ENCODE measurements at places on chromosomes 7 and 10.

GRCh38 chr10:55203319-55203718, 402.3 kb upstream of the PCDH15 start:
- no peak for DNase-seq

- no peak for DNase-seq
Measured at GRCh38 chr10:129514568-129515451, 47.8 kb downstream of the MGMT start.

DNA sequence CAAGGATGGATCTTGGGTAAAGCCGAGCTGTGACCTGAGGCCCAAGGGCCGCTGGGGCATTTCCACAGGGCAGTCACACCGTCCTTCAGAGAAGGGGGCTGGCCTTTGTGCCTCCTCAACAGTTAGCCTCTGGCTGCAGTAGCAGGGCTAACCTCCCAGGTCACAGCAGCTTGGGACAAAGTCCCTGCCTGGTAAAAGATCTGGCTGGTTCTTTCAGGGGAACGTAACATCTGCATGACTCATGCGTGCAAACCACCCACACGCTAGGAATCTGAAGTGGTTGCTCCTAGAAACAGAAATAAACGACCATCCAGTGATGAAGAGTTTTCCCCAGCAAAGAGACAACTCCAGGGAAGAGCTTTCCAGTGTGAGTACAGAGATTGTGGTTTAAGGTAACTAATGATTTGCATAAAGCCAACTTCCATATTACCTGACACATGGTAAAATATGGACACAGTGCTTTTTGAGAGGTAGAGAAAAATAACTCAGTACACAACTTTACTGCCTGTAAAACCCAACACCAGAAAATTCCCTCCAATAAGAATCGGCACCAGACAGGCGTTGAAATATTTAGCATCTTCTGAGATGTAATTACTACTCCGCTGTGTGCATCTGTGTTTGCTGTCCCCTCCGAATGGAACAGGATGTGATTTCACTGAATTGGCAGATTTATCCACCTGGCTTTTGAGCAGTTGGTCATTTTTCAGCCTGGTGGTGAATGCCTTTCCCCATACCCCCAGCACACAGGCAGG, 84.9 kb upstream of the ADRB1 start:
- peak; percentile 93 for DNase-seq

GRCh38 chr7:26298472-26299058, 6.9 kb downstream of the SNX10 start:
- DNase-seq, result no peak

- no peak for DNase-seq
Measured at GRCh38 chr10:126930883-126931503, 25.8 kb downstream of the DOCK1 start.

DNA sequence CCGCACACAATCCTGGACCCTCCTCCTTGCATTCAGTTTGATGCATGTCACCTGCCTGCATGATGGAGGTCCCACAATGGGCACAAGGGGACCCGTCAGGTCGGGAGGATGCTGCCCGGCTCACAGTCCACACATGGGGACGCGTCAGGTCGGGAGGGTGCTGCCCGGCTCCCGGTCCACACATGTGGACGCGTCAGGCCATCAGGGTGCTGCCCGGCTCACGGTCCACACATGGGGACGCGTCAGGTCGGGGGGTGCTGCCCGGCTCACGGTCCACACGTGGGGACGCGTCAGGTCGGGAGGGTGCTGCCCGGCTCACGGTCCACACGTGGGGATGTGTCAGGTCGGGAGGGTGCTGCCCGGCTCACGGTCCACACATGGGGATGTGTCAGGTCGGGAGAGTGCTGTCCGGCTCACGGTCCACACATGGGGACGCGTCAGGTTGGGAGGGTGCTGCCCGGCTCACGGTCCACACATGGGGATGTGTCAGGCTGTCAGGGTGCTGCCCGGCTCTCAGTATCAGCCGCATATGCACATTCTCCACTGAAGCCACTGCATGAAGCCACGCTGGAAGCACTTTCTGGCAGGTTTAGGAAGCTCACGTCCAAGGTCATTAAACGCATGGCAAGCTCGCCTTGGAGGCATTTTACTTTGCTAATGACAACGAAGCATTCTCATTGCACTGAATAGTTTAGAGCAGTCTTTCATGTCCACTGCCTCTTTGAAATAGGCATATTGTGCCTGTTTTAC, 50.3 kb downstream of the DIP2C start:
- no peak for DNase-seq

DNA sequence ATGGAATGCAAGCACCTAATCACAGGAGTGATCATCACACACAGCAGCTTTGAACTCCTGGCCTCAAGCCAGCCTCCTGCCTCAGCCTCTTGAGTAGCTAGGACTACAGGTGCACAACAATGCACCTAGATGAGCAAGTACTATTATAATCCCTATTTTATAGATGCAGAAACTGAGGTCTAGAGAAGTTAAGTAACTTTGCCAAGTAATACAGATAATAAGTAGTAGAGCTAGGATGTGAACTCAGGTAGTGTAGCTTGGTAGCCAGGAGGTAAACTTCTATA, 33.7 kb downstream of the DNAJC12 start:
- no peak for DNase-seq

DNA sequence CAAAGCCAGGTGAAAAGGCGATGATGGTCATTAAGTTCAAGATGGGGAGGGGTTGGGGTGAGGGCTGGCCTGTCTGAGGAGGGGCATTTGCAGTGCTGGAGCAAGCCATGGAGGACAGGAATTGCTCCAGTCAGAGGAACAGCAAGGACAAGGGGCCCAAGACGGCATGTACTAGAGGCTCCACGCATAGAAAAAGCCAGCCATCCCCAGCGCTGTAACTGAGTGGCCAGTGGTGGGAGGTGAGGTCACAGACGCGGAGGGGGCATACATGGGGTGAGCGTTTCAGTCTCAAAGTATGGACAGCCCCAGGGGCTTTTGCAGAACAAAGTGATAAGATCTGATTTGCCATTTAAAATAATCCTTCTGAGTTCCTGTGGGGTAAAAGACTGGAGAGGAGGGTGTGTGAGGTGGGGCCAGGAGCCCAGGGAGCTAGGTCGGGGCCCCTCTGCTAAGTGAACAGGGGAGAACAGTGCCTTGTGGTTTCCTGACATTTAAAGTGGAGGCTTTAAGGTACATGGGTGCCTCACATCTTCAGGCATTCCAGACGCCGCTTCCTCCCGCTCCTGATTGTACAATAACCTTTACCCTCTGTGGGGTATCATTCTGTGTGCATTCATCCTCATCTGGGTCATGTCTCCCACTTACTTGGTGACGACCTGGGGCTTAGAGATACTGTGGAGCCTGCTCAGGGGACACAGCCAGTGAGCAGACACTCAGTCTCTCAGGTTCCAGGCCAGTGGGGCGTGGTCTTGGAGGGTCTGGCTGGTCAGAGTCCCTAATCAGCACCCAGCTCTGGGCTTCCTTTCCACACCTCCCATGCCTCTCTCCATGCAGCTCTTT, 105.6 kb upstream of the GPR26 start:
- DNase-seq, result no peak

GRCh38 chr10:28300027-28300426, 2.8 kb downstream of the MPP7 start:
- no peak for DNase-seq

DNA sequence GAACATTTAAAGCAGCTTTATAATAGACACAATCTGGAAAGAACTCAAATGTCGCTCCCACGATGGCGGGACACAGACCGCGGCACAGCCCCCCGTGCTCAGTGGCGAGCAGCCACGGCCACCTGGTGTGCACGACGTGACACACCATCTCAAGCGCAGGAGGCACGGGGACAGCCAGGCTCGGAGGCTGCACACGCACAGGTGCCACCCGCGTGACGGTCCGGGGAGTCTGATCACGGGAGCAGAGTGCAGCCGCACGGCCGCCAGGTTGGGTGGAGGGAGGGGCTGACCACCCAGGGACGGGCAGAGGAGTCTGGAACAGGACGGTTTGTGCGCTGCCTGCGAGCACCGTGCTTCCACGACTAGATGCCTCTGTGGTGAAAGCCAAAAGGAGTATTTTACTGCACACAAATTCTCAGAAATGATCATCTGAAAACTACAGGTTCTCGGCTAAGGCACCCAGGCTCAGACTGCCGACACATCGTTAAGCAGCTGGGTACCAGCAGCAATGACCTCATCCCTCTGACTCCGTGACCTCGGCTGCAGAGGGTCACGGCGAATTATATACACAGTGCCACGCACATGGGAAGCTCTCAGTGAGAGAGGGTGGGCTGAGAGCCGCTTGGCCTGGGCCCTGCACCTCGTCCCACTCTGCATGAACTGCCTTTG, 7.5 kb upstream of the GPER1 start:
- DNase-seq, result no peak

DNA sequence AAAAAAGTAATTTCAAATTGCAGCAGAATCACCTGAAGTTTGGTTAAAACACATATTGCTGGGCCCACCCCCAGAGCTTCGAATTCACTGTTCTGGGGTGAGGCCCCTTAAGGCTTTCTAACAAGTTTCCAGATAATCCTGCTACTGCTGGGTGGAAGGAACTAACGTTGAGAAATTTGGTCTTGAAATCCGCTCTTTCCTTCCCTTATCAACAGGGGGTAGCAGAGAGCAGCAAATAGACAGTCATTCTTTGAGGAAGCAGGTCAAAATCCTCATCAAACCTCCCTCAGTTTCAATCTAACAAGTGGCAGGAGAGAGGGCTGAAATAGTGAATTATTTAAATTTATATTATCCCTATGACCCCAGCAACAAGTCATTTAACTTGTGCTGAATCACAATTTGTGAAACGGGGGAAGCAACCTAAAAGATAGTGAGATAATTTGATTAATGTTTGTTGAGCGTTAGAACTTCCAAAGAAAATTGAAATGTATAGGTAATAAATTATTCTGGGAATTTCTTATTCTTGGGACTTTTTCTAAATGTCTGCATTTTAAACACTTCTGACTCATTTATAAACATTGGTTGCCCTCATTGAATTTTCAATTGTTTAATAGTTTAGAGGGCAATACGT, 21.7 kb upstream of the MALSU1 start:
- DNase-seq, result peak; percentile 63

DNA sequence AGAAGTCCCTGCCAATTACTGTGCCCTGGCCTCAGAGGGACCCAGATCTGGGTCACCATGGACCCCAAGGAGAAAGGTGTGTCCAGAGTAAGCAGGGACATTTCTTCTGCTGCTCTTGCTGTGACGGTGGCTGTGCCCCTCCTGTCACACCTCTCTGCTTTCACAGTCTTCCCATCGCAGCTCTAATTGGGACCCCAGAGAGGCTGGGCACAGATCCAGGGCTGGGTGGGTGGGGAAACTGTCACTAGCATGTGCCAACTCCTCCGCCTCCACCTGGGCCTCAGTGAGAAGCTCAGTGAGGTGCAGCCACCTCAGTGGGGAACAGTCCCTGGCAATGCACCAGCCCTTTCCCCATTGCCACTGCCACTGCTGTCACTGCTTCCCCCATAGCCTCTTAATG, 37.3 kb upstream of the ADCYAP1R1 start:
- DNase-seq, result no peak

DNA sequence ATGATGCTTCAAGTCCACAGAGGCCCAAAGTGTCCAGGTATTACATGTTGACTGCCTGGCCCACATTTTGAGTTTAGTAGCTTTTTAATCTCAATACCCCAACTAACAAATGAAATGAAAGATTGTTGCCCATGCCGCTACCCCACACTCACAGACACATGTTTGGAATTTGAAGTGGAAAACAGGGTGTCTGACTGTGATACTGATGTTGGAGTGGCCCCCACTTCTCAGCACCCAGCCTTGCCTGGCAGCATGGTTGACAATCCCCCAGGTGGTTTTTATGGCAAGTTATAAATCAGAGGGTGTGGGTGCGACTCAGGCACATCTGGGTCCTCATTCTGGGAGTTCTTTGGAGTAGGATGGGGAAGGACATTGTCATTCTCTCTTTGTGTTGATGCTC, 314.7 kb upstream of the ZNF32 start:
- no peak for DNase-seq

DNA sequence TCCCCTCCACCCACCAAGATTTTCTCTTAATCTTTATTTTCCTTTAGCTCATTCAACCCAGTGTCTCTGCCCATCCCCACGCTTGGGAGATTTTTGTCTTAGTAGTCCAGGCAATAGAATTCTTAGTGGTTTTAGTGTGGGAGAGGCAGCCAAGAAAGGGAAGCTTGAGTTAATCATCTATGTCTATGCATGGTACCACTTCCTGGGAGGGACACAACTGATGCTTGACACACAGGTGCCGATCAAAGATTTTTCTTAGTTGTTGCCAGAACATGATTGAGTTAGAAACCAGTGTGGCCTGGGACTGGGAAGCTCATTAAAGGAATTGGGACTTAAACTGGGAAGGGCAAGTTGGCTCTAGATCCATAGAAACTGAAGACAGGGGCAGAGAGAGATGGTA, 3.1 kb downstream of the STRA8 start:
- no peak for DNase-seq

DNA sequence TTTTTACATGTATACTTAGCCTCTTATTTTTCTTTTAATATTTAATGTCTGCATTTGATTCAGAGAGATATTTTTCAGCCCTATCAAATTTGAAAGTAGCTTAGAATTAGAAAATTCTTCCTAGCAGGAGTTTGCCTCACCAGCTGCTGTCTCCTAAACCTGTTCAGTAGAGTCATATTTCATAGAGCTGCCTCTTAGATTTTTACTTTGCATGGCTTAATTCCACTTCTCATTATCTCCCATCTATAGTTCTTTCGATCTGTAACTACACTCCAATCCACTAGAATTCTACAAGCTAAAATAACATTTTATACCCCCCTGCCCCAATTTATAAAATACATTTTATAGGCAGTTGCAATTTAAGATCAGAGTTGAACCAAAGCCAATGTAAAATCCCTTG, 227.0 kb downstream of the ANK3 start:
- DNase-seq, result no peak

GRCh38 chr7:71019706-71020105, 112.2 kb upstream of the GALNT17 start:
- DNase-seq, result no peak

DNA sequence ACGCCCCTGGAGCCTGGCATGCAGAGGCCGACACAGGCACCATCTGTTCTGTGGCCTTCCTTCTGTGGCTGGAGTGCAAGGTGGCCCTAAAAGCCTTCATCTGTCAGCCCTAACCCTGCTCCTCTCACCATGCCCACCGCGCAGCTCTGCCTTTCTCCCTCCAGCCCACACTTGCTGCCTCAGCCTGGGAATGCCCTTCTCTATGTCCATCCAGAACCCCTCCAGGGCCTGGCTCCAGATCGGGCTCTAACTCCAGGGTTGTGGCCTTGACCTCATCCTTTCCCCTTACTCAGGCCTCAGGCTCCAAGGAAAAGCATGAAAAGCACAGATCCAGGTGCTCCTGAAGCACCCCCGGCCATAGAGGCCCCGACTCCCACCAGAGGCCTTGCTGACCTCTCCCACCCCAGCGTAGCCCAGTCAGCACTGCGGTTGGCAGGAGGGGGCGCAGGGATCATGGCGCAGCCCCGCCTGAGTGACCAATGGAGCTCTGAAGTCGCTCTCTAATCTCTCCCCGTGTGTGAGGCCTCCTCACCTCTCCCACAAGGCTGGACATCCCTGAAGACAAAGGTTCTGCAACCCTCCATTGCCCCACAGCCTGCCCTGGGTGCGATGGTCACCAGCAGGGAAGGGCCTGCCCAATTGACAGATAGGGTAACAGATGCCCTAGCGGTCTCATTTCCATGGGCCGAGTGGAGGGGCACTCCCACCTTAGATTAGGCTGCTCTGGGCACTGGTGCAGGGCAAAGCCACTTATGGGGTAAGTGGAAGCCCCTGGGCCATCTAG, 9.2 kb downstream of the ZCCHC24 start:
- DNase-seq, result no peak
